Stimulated activated CD4-positive, alpha-beta T cell treated with anti-CD3 and anti-CD28 coated beads, Interleukin-1b, Interleukin-23, amount 100 ng/mL, for 24 hours (primary cell): ENCODE measurements at places on chromosomes 5 and 9.

DNA sequence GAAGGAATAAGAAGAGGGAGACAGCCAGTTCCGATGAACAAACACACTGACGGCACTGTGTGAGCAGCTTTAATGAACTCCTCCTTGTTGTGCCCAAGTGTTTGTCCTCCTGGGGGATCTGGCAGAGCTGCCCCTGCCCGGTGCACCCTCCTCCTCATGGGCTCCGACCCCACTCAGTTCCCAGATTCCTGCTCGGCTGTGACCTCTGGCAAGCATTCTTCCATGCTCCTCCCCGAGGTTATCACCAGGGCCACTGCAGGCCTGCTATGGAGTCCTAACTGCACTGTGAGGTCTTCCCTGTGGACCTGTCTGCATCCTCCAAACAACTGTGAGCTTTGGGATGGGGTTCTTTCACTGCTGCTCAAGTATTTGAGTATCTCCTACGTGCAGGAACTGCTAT lies 142.2 kb downstream of the DCP2 start:
- no peak for DNase-seq

- DNase-seq: no peak
Observed at GRCh38 chr5:6358434-6358820, 19.9 kb downstream of the MED10 start.

DNA sequence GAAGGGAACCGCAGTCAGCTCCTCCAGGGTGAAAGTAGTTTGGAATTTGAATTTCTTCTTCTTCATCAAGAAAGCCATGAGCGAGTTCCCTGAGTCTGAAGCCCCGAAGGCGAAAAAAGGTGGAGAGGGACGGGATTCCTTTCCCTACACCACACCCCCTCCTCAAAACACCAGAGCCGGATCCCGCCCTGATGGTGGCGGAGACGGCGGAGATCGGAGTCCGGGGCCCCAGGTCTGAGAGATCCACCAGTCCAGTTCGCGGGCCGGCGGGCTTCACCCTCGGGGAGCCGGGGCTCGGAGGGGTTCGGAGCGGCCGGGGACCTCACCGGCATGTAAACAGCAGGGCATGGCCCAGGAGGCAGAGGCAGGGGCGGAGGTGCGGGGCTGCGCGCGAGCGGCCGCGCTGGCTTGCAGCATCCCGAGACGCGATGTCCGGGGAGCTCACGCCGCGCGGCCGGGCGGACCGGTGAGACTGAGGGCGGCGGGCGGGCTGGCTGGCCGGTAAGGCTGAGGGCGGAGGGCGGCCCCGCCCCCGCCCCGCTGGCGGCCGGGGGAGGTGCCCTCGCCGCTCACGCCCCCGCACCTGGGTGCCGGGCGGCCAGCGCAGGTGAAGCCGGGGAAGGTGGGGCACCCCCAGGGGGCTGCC lies 606 bp downstream of the EEIG1 start:
- DNase-seq: no peak

DNA sequence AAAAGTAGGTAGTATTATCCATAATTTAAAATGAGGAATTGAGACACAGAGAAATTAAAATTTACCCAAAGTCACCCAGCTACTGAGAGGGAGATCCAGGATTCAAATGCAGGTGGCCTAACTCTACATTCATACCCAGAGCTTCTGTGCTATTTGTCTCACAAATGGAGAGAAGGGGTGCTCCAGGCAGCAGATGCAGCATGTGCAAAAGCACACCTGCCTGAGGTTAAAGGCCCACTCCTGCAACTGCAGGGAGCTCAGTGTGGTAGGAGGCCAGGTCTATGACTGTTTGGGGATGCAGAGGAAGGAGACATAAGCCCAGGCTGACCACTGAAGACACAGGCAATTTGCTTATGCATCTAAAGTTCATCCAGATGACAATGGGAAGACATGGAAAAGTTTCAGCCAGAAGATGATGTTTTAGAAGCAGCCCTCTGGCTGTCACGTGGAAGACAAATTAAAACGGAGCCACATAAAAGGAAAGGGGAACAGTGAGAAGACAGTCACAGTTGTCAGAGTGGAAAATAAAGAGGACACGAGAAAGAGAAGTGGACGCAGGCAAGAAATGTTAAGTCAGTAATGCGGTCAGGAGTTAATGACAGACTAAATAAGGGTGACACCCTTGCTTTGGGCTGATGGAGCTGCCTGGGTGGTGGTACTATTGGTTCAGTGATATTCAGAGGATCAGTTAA lies 214.7 kb downstream of the EBF1 start:
- DNase-seq: no peak

GRCh38 chr9:16750553-16750952 lies 119.9 kb downstream of the BNC2 start:
- no peak for DNase-seq

DNA sequence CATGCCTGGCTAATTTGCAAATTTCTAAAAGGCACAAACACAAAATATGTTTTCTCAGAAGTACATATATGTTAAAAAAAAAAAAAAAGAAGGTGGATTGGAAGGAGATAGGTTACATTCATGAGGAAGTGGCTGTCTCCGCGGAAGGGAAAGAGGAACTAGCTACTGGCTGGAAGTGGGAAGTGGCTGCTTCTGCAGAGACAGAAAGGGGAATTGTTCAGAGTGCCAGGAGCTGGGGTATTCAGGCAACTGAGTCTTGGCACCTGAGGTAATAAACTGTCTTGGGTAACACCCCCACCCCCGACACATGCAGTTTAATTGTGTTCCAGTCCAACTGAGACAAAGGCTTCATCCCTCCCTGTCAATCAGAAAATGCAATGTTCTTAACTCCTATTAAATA lies 45.6 kb downstream of the S1PR3 start:
- DNase-seq: no peak

DNA sequence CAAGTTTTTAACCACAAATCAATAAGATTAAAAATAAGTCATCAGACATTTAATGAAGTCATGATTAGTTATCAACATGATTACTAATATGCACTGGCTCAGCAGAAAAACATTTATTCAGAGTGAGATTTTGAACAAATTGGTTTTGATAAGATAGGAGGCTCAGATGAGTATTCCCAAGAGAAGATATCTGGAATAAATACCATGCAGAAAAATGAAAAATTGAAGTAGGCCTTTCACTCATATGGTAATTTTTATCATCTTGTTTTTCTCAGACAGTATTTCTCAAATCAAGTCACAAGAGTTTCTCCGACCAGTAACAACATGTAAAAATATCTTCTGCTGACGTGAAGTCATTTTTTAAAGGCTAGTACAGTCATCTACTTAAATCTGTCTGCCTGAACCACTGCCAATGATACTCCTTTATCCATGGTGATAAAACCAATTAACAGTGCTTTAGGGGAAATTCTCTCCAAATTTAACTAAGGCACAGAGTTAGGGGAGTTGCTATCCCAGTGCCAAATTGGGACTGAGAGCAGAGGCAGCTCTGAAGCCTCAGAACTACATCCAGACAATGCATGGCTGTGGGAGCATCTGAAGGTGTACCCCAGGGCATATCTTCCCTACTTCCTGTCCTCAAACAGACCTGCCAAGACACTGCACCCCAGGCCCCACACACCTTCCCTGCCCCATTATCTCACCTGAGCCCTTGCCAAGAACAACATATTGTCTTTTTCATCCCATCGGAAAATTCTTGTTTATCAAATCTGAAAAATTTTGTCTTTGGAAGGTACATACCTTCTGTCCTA lies 105.5 kb upstream of the TSLP start:
- DNase-seq: no peak

DNA sequence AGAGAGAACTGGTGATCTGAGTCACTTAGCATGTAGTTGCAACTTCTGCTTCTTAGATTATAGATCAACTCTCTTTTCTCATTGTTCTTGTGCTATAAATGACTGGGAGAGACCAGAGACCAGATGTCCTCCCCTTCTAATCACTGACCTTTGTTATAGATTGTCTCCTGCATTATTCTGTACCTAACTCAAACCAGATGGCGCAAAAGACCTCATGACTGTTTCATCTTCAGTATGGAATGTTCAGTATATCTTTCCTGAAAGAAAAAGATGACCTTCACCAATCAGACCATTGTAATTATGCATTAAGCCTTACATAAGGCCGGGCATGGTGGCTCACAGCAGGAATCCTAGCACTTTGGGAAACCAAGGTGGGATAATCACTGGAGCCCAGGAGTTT lies 30.5 kb upstream of the ADAM19 start:
- DNase-seq: no peak

DNA sequence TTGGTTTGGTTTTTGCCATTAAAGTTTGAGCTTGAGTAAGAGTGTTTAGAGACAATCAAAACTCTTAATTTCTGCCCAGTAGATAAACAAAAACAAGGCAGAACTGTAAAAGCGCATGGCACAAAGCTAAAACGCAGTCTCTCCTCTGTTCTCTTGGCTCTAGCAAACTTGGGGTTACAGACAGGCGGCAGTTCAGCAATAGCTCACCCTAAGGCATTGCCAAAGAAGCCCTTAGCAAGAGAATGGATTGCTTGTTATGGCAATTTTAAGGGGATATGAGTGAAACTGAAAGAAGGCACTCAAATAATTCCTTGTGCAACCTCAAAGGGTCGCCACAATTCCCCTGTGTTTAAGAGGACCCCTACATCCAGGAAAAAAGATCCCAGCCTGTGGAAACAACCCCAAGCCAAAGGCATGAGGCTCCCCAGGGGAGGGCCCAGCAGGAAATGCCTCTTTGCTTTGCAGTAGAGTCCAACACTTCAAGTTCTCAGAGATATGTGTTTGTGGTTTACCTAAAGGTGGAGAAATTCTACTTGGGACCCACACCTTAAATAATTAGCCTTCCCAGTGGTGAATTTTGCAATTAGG lies 317.0 kb upstream of the MPDZ start:
- no peak for DNase-seq

DNA sequence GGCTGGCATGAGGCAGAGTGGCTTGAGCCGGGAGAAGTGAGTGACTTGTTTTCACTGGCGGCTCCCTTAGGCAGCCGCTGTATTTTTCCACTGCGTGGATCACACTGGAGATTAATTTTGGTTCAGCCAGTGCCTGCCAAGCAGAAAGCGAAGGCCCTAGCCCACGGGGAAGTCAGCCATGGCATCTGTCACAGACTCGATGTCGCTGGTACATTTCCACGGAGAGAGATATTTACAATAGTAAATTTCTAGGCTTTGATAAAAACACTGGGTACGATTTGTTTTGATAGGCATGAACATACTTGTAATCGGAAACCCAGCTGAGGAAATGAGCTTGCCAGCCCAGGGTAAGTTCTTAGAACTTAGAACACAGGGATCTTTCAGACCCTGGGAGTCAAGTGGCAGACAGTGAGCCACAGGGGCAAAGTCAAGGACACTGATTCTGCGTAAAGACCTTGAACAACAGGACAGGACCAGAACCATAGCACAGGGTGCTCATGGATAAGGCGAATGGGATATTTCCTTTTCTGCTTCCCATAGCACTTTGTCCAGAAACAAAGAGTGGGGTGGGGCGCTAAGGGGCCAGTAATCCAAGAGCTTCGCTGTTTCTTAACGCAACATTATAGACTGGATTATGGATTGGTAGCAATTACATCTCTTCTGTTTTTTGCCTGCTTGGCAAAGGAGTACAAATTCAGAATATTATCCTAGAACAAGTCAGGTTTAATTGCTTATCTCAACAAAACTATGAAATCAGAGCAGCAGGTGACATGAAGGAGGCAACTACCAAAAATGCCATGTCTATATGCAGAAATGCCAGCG lies 4.5 kb downstream of the DUSP1 start:
- no peak for DNase-seq

DNA sequence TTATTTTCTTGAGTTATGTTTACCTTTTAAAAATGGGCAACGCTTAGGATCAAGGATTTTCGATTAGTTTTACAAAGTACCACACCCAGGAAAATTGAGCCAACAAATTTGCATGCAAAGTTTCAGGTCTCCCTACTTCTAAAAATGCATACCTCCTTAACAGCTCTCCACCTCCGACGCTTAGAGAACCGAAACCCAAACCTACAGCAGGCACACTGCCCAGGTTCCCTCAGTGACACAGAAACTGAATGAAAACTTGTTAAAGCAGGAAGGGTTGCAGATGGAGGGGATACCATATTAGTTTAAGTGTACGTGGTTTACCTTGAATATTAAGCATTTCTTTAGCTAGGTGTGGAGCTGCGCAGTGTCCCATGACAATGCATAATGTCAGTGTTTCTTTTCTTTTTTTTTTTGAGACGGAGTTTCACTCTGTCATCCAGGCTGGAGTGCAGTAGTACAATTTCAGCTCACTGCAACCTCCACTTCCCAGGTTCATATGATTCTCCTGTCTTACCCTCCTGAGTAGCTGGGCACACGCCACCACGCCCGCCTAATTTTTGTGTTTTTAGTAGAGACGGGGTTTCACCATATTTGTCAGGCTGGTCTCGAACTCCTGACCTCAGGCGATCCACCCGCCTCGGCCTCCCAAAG lies 1.6 kb upstream of the SUB1 start:
- no peak for DNase-seq

- DNase-seq: no peak
Observed at GRCh38 chr9:16364347-16364746, 506.1 kb downstream of the BNC2 start.

GRCh38 chr5:173300389-173301047 lies 27.7 kb downstream of the STC2 start:
- no peak for DNase-seq

- DNase-seq: no peak
Observed at GRCh38 chr9:113545068-113545467, 81.5 kb downstream of the RGS3 start.

- no peak for DNase-seq
Observed at GRCh38 chr5:124550731-124551130, 195.7 kb downstream of the ZNF608 start.

- DNase-seq: no peak
Observed at GRCh38 chr5:67493676-67494075, 297.1 kb upstream of the CD180 start.

DNA sequence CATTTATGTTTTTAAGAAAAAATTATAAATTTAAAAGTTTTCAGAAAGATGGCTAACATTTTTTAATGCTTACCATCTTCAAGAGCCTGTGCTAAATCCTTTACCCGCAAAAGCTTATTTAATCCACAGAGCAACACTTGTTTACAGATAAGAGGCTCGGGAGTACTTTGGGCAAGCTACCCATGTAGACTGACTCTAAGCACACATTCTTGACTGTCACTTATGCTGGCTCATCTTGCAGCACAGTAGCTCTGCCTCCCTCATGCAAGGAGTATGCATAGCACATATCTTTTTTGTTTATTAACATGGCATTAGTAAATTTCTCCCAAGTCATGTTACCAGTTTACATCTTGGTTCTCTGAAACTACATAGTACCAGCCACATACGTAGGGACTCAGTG lies 14.7 kb downstream of the SH3RF2 start:
- no peak for DNase-seq

GRCh38 chr9:77020413-77021290 lies 1.2 kb downstream of the FOXB2 start:
- DNase-seq: no peak

DNA sequence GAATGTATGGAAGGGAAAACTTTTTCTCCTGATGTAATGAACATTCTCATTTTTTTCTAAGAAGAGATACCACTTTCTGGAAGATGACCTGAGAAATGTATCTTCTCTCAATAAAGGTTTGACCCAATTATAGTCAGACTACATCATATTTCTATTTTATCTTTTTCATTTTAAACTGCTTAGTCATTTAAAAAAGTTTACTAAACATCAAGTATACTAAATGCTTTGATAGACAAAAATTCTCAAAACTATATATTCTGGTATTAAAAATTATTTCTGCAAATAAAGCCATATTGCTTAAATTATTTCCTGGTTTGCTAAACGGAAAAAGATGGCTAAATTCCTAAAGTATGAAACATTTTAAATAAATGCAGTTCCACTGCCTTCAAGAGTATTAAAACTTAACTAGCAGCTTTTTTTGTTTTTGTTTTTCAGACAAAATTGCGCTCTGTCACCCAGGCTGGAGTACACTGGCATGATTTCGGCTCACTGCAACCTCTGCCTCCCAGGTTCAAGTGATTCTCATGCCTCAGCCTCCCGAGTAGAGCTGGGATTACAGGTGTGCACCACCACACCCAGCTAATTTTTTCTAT lies 37.1 kb downstream of the FBXW11 start:
- DNase-seq: no peak
